ENCODE measurements at places on chromosomes 11 and 22. TPM values are rescaled to one million over a fixed set of nuclear protein-coding genes. Genes with fewer than 3 reads are reported as not detected.

HSPB2 gene
- 2.2 TPM for total RNA-seq

- H3K4me1 ChIP-seq: no peaks in the 10 kb centered on the region
- H3K27ac ChIP-seq: no peak overlapping the region
- no peak overlapping the region for H3K4me3 ChIP-seq
- no peak for DNase-seq
- H3K27me3 ChIP-seq: no peaks in the 10 kb centered on the region
Observed at GRCh38 chr11:102573851-102574250, 43.3 kb upstream of the MMP7 start.

DNA sequence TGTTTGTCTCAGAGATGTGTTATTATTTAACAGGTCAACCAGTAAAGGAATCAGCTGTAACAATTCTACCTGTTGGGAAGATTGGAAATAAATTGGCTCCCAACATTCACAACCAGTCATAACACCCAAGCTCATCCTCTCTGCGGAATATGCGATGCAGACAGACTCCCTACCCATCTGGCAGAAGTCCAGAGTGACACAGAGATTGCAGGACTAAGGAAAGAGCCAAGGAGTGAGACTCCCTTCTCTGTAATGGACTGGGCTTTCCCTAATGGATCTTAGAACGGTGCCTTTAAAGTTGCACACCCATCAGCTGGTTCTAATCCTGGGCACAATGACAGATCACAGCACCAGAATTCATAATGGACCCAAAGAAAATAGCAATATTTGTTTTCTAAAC is 27.8 kb upstream of the UBASH3B start:
- H3K27me3 ChIP-seq: no peaks in the 10 kb centered on the region
- H3K4me1 ChIP-seq: no peaks in the 10 kb centered on the region
- H3K36me3 ChIP-seq: no peaks in the 10 kb centered on the region
- H3K27ac ChIP-seq: no peak overlapping the region
- no peak for DNase-seq

DNA sequence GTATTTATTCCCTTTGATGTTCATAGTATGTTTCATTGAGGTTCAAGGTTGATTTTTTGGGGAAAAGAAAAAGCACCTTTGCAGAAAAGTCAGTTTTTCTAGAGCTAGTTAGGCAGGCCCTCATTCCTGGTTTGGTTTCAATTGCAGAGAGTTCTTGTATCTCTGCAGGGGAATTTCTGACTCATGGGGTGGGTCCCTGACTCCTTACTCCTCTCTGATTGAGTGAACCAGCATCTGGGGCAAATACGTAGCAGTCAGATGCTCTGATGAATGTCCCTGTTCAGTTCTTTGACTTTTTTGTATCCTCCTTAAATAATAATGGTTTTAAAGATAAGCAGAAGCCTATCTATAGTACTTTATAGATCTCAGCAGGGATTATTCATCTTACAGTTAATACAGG is 7.7 kb upstream of the NCR3LG1 start:
- H3K4me1 ChIP-seq: no peaks in the 10 kb centered on the region
- H3K27ac ChIP-seq: no peak overlapping the region
- H3K27me3 ChIP-seq: no peaks in the 10 kb centered on the region
- H3K4me3 ChIP-seq: no peak overlapping the region
- no peak for DNase-seq
- H3K36me3 ChIP-seq: no peaks in the 10 kb centered on the region

DNA sequence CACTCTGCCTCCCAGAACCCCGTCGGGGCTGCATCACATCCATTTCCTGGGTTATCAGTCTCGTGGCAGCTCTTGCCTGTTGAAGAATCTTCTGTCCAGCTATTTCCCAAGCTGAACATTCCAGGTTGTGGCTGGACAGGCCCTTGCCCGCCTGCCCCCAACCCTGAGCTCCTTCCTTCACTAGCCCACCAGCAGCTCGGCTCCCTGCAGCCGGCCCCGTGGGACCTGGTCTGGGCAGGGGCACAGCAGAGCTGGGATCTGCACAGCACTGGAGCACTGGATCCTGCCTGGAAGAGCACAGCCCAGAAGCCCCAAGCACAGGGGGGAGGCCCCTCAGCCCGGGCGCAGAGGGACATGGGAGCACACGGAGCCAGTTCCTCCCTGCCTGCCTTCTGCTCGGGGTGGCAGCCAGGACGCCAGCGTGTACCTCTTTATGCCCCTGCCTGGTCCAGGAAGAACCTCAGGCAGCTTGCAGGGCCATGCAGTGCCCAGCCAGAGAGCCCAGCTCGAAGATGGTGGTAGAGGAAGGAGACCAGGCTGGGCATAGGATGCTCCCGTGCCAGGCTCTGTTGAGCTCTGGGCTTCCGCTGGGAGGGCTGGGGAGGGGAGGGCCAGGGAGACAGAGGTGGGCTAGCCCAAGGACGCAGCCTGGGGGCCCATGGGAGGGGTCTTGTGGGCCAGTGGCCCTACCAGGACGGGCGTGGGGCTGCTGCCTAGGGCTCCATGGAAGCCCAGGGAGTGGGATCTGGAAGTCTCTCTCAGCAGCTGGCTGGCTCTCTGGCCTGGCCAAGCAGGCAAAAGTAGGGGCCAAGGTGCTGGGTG is 16.6 kb upstream of the GNB1L start:
- no peak for DNase-seq
- H3K27ac ChIP-seq: no peak overlapping the region
- no peak overlapping the region for H3K4me3 ChIP-seq
- H3K27me3 ChIP-seq: no peaks in the 10 kb centered on the region
- H3K4me1 ChIP-seq: peaks cover 12% of the 10 kb centered on the region
- no peaks in the 10 kb centered on the region for H3K36me3 ChIP-seq

DNA sequence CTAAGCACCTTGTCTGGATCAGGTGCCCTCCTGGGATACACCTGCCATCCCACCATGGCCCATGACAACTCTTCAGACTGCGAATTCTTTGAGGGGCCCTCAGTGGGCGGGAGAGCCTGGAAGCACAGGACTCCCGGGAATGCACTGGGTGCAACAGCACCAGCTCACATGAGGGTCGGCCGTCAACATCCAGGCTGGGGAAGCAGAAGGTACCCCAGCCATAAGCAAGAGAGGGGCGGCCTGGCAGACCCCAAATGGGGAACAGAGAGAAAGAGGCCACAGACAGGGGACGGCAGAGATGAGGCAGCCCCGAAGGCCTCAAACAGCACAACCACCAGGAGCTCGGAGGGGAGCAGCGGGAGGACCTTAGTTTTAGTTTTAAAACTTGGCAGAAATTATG is 94.4 kb downstream of the PHF21B start:
- no peak overlapping the region for H3K27ac ChIP-seq
- H3K4me1 ChIP-seq: no peaks in the 10 kb centered on the region
- no peaks in the 10 kb centered on the region for H3K36me3 ChIP-seq
- DNase-seq: no peak
- H3K4me3 ChIP-seq: no peak overlapping the region

GRCh38 chr22:43197271-43197941 is 10.5 kb upstream of the TTLL12 start:
- no peak for DNase-seq
- H3K27ac ChIP-seq: no peak overlapping the region
- H3K27me3 ChIP-seq: no peaks in the 10 kb centered on the region

- H3K4me3 ChIP-seq: no peak overlapping the region
- H3K27me3 ChIP-seq: no peaks in the 10 kb centered on the region
- H3K4me1 ChIP-seq: no peaks in the 10 kb centered on the region
- no peak for DNase-seq
- H3K36me3 ChIP-seq: no peaks in the 10 kb centered on the region
Observed at GRCh38 chr11:2091112-2091746, 48.0 kb downstream of the IGF2 start.

- no peak overlapping the region for H3K4me3 ChIP-seq
- no peaks in the 10 kb centered on the region for H3K4me1 ChIP-seq
- H3K36me3 ChIP-seq: no peaks in the 10 kb centered on the region
Observed at GRCh38 chr11:123451183-123451781, 21.2 kb downstream of the GRAMD1B start.

DNA sequence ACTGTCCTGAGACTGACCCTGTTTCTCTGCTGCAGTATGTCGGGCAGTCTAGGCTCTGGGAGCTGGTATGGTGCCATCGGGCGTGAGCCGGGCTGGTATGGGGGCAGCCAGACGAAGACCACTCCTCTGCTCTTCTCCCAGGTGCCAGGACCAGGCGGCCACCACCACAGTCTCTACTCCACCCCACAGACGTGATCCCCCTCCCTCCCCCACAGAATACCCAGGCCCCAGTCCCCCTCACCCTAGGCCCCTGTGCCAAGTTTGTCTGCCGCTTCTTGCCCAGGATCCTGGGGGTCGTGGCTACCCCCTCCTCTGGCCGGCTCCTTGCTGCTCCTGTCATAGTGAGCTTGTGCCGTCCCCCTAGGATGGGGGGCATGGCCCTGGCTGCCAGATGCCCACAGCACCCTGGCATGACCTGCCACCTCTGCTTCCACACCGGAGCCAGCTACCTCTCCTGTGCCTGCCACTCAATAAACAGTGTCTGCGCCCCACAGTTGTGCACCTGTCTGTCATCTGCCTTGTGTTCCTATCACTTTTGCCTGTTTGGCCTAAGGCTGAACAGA is 2.0 kb upstream of the KCNK4 start:
- no peak overlapping the region for H3K4me3 ChIP-seq
- no peak overlapping the region for H3K27ac ChIP-seq
- peaks cover 37% of the 10 kb centered on the region for H3K4me1 ChIP-seq
- H3K27me3 ChIP-seq: peaks cover 11% of the 10 kb centered on the region

DNA sequence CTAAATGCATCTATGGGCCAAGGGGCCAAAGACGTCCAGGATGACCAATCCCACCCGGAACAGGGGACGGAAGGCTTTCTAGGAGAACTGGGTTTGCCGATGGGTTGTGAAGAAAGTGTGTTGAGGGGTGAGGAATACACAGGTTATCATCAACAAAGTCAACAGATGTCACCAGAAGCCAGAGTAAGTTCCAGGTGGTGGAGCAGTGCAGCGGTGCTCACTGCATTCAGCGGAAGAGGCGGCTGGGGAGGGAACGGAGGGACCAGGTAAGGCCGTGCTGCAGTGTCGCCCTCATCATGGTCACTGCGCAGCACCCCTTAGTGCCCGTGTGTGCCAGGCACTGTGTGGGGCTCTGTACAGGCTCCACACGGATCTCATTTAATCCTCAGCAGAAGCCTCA is 176.0 kb downstream of the EFCAB6 start:
- H3K27ac ChIP-seq: no peak overlapping the region
- H3K4me3 ChIP-seq: no peak overlapping the region
- no peaks in the 10 kb centered on the region for H3K36me3 ChIP-seq
- no peaks in the 10 kb centered on the region for H3K27me3 ChIP-seq
- H3K4me1 ChIP-seq: no peaks in the 10 kb centered on the region

- no peaks in the 10 kb centered on the region for H3K27me3 ChIP-seq
- H3K27ac ChIP-seq: no peak overlapping the region
- H3K36me3 ChIP-seq: no peaks in the 10 kb centered on the region
- H3K4me1 ChIP-seq: no peaks in the 10 kb centered on the region
Observed at GRCh38 chr22:19290400-19291217, 910 bp downstream of the CLTCL1 start.

GRCh38 chr22:37509059-37509860 is 10.0 kb downstream of the CARD10 start:
- no peak overlapping the region for H3K4me3 ChIP-seq
- no peak for DNase-seq
- H3K27me3 ChIP-seq: no peaks in the 10 kb centered on the region
- H3K4me1 ChIP-seq: no peaks in the 10 kb centered on the region
- no peak overlapping the region for H3K27ac ChIP-seq

DNA sequence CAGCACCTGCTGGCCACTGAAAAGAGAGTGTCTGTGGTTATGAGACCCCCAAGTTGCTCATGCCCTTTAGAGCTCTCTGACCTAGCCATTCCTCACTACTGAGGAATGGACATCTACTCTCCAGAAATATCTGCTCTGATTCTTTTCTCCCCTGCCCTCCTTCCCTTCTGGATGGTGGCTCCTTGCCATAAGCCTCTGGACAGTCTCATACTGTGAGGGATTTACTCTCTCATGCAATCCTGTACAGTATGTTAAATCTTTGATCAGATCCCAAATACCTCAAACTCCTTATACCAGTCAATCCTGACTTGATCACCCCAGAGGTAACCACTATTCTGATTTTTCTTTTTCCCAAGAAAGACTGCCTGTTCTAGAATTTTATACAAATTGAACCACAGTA is 80.7 kb downstream of the ARHGAP20 start:
- no peak overlapping the region for H3K4me3 ChIP-seq
- no peaks in the 10 kb centered on the region for H3K4me1 ChIP-seq
- no peaks in the 10 kb centered on the region for H3K36me3 ChIP-seq
- no peak for DNase-seq

GRCh38 chr11:77884186-77884828 is 63.4 kb downstream of the AAMDC start:
- no peak overlapping the region for H3K27ac ChIP-seq
- peaks cover 16% of the 10 kb centered on the region for H3K36me3 ChIP-seq
- no peak overlapping the region for H3K4me3 ChIP-seq
- H3K27me3 ChIP-seq: no peaks in the 10 kb centered on the region
- no peak for DNase-seq
- no peaks in the 10 kb centered on the region for H3K4me1 ChIP-seq

- no peaks in the 10 kb centered on the region for H3K4me1 ChIP-seq
- H3K36me3 ChIP-seq: no peaks in the 10 kb centered on the region
- no peak overlapping the region for H3K4me3 ChIP-seq
- no peaks in the 10 kb centered on the region for H3K27me3 ChIP-seq
- H3K27ac ChIP-seq: no peak overlapping the region
Observed at GRCh38 chr11:65063532-65063931, 5.2 kb upstream of the NAALADL1 start.

Data from thoracic aorta (tissue), 2 donors.